SHP77 treated with DMSO at 0.1 percent for 48 hours (cell line): ENCODE measurements at places on chromosomes 11 and 22.

- no peak for DNase-seq
Observed at GRCh38 chr11:20003351-20003750, 156.9 kb downstream of the DBX1 start.

GRCh38 chr11:112318184-112318591 lies 57.5 kb upstream of the PLET1 start:
- DNase-seq, result no peak

DNA sequence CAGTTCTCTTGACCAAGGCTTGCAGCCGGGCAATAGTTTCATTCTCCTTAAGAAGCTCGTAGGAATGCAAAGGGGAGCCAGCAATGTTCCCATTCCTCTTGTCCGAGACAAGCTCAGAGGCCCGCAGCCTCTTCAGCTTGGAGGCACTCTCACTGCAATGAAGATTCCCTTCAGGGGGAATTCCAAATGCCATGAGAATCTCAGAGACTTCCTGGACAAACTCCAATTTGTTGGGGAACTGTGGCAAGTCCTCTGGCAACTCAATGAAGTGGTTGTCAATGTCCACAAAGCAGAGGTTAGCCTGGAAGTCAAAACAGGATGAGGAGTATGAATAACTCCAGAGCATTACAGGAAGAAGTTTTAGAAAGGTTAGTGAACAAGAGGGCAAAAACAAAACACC lies 84.4 kb downstream of the DENND5A start:
- no peak for DNase-seq

DNA sequence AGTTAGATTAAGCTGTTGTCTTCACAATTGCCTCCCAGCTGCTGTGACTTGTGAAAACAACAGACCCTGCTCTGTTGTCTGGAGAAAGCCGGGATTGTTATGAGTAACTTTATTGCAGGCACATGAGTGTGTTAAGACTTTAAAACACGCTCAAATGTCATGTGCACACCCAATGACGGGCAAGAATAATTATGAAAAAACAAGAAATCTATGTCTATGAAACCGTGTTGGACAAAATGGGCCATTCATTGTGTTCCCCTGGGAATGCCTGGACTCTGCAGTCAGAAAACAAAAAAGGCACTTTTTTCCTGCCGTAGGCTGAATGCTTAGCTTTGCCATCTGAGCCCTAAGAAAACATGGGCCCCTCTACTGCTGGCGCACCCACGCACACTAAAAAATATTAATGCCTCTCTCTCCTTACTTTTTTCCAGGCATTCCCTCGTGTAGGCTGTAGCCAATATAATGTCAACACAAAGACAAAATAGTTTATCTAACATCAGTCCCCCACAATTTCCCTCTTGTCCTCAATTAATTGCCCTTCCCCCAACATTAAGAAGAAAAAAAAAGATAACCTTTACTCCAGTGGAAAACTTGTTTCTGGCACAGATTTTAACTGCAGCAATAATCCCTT lies 207.9 kb downstream of the SOX6 start:
- no peak for DNase-seq

DNA sequence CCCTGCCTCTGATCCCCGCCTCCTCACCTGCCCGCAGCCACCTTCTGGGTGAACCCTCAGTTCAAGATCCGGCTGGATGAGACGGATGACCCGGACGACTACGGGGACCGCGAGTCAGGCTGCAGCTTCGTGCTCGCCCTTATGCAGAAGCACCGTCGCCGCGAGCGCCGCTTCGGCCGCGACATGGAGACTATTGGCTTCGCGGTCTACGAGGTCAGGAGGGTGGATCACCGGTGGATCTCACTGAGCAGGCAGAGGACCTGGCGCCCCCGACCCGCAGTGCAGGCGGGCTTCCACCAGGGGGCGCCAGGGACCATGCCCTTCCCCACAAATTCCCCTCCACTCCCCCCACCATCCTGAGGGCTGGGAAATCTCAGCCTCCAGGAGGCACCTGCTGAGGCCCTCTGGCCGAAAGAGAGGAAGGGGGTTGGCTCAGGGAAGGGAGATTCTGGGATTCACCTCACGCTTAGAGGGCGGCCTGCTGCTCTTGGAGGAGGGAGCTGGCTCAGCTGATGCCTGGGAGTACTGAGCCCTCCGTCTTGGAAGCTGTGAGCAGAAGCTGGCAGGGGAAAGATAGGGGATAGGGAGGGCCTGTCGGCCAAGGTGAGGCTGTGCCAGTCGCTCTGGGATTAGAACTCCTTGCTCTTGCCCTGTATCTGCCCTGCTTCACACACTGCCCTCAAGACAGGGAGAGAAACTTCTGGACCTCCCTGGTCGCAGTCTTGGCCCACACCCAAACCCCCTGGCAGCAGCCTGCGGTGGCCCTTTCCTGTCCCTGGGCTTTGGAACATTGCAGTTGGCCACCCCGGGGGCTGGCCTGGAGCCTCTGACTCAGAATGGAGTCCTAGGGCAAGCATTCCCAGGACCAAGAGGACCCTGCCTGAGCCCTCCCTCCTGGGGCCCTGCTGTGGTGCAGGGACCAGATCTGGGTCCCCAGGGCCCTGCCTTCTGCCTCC lies 23.2 kb downstream of the CAPN1 start:
- DNase-seq, result no peak

- no peak for DNase-seq
Observed at GRCh38 chr11:69394234-69394868, 87.1 kb upstream of the LINC01488 start.

- no peak for DNase-seq
Observed at GRCh38 chr11:60891103-60891741, 15.2 kb downstream of the PRPF19 start.

DNA sequence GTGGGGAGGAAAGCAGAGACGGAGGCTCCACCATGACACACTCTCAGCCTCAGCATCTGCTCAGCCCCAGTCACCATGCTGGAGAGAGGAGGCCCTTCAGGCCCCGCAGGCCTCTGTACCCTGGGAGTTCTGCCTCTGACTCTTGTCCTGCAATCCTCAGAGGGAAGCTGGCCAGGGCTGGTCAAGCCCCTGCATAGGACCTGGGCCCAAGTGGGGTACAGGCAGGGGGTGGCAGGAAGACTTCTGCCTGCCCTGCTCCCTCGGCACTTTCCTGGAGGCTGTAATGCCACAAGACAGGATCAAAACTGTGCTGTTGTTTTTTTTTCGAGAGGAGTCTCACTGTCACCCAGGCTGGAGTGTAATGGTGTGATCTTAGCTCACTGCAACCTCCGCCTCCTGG lies 33.7 kb downstream of the LRRC74B start:
- DNase-seq, result no peak

DNA sequence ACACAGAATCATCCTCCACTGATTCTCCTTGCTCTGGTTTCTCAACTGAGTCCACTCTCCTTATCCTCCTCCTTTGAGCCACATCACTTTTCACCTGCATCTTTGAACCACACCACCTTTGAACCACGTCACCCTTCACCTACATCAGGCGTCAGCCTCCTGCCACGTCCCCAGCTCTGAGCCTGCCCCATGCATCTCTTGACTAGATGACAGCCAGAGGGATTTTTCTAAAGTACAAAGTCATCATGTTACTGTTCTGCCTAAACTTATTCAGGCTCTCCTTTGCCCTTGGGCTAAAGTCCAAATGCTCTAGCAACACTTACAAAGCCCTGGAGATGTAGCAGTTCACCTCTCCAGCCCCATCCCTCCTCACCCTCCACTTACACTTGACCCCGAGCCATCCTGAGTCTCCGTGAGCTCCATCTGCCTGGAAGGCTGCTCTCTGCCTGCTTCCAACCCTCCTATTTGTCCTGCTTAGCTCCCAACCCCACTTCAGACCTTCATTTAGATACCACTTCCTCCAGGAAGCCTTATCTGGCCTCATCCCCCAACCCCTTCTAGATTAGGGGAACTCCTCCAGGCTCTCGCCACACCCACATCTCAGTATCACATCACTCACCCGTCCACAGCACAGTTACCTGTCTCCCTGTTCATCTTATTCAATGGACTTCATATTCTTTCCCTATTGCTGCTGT lies 3.7 kb upstream of the MS4A10 start:
- no peak for DNase-seq

- no peak for DNase-seq
Observed at GRCh38 chr11:70488171-70488703, 89.9 kb downstream of the CTTN start.

DNA sequence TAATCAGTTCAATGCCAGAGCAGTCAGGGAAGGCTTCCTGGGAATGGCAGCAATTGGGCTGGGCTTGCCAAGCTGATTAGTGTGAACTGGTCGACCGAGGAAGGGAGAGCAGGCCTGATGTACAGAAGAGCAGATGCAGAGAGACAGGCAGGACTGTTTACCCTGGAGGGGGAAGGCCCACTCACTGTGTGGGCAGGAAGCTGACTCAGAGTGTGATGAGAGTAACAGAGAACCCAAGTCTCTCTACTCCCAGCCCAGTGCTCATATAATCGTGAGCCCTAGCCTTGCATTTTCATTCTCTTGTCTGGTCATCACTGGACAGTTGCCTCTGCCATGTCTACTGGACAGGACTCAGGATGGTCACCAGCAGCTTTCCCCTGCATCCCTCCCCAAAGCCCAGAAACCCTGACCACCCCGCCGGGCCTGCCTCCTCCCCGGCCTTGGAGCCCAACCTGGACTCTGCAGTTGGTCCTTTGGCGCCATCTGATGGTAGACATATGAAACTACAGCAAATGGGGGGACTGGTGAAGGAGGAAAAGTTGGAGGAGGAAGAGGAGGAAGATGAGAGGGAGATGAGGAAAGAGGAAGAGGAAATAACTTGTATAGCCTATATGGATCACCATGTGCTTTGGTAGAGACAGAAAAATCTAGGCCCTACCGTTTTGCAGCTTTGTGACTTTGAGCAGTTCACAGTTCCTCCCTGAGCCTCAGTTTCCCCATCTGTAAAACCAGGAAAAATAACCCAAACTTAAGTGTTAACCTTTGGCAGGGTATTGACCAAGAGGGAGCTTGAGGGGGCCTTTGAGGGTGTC lies 43.4 kb upstream of the PRDM11 start:
- DNase-seq, result peak; percentile 21

- DNase-seq, result no peak
Observed at GRCh38 chr11:96219981-96220623, 122.9 kb downstream of the MAML2 start.

DNA sequence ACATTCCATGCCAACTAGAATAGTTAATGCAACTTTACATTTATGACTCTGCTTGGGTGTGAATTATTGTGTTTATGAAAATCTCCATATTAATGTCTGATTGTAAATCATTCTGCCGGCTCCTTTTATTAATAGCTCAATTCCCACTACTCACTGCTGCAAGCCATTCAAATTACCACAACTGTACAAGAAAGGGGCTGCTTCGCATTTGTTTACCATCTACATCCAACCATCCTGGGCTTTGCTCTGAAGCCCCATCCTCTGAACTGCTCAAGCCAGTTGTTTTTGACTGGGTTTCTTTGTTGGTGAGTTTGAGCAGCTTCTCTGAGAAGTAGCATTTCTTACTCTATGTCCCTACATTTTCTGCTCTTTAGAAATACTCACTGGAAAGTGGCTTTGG lies 451.6 kb upstream of the CADM1 start:
- no peak for DNase-seq

GRCh38 chr22:36365020-36365411 lies 22.8 kb downstream of the MYH9 start:
- peak; percentile 55 for DNase-seq

GRCh38 chr11:97717922-97718321 lies 1302.8 kb upstream of the CNTN5 start:
- DNase-seq, result no peak

GRCh38 chr11:115496892-115497291 lies 7.3 kb downstream of the CADM1 start:
- no peak for DNase-seq

GRCh38 chr11:114135737-114136151 lies 76.2 kb downstream of the ZBTB16 start:
- no peak for DNase-seq

- no peak for DNase-seq
Observed at GRCh38 chr11:20055312-20055711, 105.0 kb downstream of the DBX1 start.

- no peak for DNase-seq
Observed at GRCh38 chr22:37044634-37045625, 6.6 kb upstream of the KCTD17 start.

DNA sequence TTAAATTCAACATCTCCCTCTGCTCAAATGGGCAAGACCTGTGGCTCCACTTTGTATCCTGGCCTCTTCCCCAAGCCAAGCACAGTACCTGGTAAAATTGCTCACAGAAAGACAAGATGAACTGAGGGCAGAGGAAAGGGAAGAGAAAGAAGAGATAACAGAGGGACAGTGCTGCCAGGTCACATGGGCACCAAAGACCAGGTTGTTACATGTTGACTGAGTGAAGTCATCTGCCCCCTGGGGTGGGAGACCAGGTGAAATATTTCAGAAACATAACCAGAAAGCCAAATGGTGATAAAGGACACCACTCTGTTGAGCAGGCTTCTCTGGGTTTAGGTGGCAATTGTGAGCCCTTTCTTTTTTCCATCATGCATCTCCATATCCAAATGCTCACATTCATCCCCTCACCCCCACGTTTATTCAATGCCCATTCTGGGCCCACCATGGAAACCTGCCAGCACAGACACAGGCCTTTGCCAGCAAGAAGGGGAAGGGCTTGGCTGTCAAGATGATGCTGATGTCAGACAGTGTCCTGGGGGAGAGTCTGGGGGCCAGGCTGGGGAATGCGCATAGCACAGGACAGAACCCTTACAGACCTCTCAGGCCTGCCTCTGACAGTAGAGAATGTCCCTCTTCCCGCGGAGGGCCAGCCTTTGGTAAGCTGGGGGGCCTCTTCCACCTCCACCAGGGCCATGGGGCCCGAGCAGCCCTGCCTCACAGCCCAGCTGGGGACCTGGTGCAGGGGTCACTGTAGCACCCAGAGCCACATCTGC lies 51.6 kb downstream of the DGCR2 start:
- no peak for DNase-seq

- DNase-seq, result no peak
Observed at GRCh38 chr22:35835267-35835997, 117.8 kb downstream of the APOL5 start.

DNA sequence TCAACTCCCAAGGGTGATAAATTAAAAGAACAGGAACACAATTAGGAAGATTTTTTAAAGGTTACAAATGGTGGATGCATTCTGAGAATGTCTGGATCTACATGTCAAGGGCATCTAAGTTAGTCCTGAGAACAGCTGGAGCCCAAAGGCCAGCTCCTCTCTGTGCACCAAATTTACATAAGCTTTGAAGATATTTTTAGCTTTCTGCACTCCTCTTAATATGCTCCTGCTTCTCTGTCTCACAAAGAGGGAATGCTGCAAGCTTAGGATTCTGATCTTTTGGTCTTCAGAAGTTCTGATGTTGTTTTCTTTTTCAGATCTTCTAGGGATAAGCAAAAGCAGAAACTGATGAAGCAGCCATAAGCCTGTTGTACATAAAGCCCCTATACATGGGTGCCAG lies 309.8 kb upstream of the NCAM1 start:
- DNase-seq, result no peak

DNA sequence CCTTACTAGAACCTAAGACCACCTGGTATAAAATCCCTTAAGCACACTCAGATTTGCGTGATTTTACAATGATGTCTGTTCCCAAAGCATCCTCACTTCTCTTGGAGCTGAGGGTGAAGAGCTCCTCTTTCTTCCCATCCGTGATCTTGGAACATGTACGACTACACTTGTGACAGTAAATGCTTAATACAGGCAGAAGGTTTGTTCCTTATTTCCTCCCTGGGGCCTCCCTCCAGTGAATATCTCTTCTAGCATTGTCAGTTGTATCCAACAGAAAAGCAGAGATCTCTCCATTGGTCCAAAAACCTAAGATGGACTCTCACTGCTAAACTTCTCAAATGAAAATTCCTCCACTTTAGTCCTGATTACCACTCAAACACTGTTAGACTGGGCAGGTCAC lies 103.6 kb upstream of the VPREB1 start:
- DNase-seq, result no peak
